ENCODE measurements at places on chromosomes 5 and 9.

- DNase-seq: no peak
Observed at GRCh38 chr9:78304357-78304756, 7.4 kb downstream of the PSAT1 start.

DNA sequence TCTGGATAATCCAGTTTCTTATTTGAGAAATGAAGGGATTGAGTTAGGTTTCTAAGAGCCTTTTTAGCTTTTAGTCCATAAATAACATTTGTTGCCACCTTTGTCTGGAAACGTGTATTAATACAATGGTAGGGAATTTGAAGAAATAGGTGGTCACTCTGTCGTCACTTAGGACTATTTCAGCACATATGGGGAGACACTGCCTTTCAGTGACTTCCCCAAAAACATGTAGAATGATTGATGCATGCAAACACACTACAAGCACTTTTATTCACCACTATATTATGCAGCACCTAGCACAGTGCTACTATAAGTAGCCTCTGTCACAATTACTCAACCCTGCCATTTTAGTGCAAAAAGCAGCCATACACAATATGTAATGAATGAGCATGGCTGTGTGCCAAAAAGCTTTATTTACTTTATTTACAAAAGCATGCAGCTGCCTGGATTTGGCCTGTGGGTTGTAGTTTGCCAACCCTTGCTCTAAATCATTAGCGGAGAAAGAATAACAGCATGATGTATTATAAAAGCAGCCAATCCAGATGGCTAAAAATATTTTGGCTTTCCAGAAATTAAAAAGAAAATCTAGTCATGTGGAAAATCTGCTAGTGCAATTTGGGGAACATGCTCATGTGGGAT is 154.2 kb upstream of the HMHB1 start:
- DNase-seq: no peak

GRCh38 chr9:71485326-71485725 is 283.0 kb downstream of the CEMIP2 start:
- no peak for DNase-seq

DNA sequence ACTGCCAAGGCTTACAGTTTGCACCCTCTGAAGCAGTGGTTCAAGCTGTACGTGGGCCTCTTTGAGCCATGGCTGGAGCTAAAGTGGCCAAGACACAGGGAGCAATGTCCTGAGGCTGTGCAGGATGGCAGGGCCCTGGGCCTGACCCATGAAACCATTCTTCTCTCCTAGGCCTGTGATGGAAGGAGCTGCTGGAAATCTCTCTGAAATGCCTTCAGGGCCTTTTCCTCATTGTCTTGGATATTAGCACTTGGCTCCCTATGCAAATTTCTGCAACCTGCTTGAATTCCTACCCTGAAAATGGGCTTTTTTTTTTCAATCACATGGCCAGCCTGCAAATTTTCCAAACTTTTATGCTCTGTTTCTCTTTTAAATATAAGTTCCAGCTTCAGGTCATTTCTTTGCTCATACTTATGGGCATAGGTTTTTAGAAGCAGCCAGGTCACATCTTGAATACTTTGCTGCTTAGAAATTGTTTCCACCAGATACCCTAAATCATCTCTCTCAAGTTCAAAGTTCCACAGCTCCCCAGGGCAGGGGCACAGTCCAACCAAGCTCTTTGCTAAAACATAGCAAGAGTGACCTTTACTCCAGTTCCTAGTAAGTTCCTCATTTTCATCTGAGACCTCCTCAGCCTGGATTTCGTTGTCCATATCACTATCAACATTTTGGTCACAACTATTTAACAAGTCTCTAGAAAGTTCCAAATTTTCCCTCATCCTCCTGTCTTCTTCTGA is 138.3 kb downstream of the OSTF1 start:
- no peak for DNase-seq

- DNase-seq: no peak
Observed at GRCh38 chr5:108793207-108793606, 45.5 kb downstream of the FER start.

DNA sequence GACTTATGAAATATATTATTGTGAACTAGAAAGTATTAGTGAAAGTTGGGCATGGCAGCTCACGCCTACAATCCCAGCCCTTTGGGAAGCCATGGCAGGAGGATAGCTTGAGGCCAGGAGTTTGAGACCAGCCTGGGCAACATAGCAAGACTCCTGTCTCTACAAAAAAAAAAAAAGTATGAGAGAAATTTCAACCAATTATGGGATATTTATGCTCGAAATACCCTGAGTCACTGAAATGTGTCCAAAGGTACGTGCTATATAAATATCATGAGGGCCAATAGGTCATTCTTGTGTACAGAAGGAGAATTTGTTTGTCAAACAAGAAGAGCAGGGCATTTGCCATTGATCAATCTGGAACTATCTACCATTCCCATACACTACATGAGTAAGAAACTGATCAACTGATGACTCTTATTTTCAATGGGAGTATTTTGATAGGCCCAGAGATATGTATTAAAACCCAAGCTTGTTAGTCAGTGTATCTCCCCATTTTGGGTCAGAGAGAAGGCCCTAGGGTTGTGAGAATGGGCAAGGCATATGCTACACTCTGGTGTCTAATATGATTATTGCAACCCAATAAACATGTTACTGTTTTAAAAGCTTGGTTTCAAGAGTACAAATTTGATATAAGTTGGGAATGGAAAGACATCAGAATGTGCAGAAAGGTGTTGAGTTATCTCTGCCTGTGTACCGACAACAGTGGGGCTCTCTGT is 21.7 kb upstream of the HOMER1 start:
- DNase-seq: no peak

GRCh38 chr9:70034271-70034711 is 9.4 kb upstream of the MAMDC2 start:
- DNase-seq: no peak

- DNase-seq: no peak
Observed at GRCh38 chr9:134716067-134716466, 74.5 kb downstream of the COL5A1 start.

DNA sequence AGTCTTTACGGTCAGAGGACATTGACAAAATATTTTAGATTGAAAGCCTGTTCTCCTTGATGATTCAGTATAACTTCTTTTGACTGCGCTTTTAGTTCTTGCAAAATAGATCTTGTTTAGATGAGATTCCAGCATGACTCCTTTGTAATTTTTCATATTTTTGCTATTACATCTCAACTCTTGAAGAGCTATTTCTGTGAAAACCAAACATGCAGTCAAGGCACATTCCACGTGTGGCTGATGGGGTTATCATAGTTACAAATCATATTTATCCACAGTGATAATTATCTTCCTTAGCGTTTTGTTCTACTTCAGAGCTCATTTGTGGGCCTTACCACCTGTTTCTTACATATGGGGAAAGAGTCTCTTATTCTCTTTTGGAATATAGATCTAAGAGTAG is 238.8 kb upstream of the DMRT1 start:
- no peak for DNase-seq

- DNase-seq: no peak
Observed at GRCh38 chr5:174523311-174524071, 200.9 kb upstream of the MSX2 start.

Data from stimulated activated CD4-positive, alpha-beta T cell treated with anti-CD3 and anti-CD28 coated beads, Interleukin-1b, Interleukin-23, amount 100 ng/mL, for 48 hours (primary cell).